ENCODE measurements at places on chromosomes 12 and 14.

GRCh38 chr12:41556176-41556575 lies 368.1 kb downstream of the PDZRN4 start:
- DNase-seq, result no peak

- no peak for DNase-seq
These were observed 56.3 kb downstream of the SPPL3 start for GRCh38 chr12:120847814-120848213.

GRCh38 chr14:39641224-39641623 lies 209.0 kb upstream of the FBXO33 start:
- DNase-seq, result no peak

DNA sequence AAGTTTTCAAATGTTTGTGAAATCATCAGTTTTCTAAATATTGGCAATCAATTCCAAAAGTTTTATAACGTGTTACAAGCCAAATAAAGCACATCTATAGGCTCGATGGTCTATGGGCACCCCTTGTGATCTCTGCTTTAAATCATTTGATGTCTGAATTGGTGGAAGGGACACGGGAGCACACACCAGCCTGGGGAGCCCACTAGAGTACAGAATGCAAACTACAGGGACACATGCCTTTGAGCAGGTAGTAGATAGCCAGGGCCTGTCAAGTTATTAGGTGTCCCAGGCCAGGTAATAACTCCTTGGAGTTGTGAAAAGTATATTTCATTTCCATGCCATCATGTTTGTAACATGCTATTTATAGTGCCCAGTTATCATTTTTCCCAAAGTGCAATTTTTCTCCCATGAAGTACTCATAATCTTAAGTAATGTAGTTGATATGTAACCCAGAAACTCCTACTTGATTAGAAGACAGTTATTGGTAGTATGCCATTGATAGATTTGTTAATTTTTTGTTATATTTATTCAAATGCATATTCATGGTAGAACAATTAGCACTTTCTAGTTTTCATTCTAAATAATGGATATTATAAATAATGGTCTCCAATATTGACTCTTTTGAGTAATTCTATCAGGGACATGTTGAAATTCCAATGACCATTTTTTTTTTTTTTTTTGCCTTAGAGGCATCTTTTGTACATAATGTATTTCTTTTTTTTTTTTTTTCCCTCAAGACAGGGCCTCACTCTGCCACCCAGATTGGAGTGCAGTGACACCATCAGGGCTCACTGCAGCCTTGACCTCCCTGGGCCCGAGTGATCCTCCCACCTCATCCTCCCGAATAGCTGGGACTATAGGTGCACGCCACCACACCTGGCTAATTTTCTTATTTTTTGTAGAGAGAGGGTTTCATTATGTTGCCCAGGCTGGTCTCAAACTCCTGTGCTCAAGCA lies 96.9 kb upstream of the FGD4 start:
- no peak for DNase-seq

DNA sequence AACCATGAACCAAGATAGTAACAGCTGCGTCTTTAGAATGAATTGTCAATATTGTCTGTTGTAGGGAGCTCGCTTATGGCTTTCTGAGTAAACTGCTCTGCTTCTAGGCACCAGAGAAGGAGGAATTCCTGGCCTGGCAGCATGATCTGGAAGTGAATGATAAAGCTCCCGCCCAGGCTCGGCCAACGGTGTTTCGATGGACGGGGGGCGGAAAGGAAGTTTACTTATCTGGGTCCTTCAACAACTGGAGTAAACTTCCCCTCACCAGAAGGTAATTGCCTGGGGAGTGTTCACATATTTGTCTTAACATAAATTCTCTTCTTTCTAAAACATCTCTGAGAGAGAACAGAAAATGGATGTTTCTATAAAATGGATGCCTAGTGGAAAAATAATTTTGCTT lies 4.3 kb downstream of the PRKAB1 start:
- DNase-seq, result no peak

GRCh38 chr12:131220331-131220685 lies 266.6 kb downstream of the ADGRD1 start:
- no peak for DNase-seq

DNA sequence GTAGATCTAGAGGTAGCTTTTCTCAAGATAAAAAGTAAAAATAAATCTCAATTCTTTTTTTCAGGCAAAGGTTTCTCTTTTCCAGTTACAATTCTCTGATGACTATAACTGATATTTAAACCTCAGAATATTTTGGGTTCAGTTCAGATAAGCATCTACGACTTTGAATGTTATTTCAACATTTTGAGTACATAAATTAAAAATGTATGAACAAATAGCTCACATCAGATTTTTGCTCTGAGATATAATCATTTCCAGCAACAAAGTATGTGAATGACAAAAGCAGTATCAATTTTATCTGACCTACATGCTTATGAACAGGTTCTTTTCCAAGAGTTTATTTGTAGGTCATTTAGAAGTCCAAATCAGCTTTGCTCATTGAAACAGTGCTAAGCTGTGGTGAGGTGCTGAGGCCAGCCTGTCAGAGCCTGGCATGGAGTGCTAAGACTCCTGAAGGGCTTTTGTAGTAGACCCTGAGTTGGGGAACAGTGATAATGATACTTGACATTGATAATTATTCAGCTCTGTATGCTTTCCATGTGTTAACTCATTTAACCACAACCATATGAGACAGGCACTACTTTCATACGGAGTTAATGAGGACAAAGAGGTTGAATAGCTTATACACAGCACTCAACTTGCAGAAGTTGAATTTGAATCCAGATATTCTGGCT lies 205.0 kb upstream of the DCN start:
- DNase-seq, result no peak

DNA sequence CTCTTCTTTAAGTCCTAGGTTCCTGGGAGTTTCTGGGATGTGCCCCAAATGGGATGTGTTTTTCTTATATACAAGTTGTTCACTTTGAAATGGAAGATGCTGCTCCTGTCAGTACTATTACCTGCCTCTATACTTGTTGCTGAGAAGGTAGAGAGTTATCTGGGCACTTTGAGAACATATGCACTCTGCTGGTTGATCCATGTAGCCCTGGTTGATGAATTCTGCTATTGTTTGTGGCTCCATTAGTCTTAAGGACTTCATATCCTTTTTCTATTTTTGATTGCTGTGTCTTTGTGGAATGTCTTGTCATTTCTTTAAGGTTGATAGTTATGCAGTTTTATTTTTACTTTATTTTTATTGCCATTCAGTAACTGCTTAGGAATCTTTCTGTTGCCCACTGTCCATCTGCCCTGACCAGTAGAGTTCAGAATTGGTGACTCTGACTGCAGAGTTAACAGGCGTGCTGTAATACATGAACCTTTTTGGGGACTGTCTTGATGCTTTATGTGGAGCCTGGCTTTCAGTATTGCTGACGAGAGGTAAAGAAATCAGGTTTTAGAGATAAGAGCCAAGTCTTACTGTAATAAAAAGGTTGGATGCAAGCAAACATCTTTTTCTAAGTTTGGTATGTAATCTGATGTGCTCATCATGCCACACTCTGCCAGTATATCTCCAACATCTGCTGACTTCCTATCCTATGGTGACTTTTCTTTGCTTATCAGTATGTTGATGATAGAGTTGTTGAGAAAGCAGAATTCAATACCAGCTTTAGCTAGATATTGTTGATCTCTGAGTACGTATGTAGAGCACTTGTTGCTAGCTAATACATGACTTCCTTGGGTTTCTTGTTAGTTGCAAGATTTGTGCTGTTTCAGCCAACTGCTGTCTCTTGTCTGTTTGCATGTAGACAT lies 1.6 kb downstream of the GMPR2 start:
- DNase-seq, result no peak

DNA sequence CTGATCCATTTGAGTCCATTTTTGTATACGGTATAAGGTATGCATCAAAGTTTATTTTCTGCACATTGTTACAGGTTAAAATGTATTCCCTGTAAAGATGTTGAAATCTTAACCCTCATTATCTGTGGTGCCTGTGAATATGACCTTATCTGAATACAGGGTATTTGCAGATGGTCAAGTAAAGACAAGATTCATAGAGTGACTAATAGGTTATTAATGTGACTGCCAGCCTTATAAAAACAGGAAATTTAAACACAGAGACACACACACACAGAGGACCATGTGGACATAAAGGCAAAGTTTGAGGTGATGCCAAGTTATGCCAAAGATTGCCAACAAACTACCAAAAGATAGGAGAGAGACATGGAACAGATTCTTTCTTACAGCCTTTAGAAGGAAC lies 347.2 kb upstream of the DCN start:
- DNase-seq, result no peak

DNA sequence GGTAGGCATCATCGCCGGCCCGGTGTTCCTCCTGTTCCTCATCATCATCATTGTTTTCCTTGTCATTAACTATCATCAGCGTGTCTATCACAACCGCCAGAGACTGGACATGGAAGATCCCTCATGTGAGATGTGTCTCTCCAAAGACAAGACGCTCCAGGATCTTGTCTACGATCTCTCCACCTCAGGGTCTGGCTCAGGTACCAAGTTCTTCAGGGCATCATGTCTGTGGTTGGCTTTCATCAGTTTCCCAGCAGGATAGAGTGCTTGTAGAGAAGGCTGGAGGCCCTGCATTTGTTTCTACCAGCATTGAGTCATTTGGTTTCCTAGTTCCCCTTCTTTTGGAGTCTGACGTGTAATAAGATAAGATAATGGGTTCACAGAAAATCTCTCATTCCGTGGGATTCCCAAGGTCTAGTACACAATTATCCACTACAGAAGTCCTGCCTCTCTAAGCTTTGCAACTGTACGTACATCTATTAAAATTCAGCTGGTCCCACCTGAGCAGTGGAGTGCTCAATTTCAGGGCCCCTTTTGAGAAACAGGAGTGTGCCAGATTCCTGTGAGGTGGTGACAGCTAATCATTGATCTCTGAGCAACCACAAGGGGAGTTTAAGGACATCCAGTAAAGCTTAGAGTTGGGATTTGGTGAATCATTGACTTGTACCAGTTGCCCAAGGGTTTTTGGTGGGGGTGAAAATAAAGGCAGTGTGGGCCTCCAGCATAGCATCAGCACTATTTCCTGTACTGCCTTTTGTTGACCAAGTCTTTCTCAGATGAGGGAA lies 25.1 kb downstream of the ACVR1B start:
- no peak for DNase-seq

DNA sequence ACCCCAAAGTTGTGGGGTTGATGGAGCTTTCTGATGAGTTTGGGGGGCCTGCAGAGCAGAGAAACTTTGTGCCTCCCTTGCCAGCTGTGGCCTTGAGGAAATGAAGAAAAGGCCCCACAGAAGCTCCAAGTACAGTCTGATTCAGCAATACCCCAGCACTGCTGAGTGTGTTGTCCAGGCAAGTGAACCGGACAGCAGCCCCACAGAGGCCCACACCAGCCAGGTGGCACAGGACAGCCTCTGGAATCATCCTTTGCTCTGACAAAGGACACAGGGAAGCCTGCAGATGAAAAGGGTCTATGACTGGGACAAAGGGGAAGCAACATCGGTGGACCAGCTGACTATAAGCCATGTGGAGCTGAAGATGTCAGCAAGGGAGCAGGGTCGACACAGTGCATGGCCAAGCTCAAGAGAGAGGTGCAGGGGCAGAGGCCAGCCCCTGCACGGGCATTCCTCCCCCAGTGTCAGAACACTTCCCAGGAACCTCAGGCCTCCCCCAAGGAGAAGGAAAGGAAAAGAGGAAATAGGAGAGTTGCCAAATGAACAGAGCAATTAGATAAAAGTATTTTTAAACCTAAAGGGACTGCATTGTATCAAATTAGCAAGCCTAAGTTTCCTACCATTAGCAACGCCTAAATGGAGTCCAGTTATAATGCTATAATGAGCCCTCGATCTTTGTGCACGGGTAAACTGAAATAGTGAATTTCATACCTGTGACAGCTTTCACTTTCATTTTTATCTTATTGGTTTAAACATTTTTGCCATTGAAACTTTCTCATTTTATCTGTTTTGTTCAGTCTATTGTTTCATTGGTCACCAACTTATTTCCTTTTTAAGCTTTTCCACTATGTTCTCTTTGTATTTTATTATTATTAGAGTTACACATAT lies 46.3 kb upstream of the PTGDR start:
- no peak for DNase-seq

- DNase-seq, result no peak
These were observed 33.1 kb upstream of the MMP17 start for GRCh38 chr12:131795064-131795463.

GRCh38 chr12:85663631-85664030 lies 172.6 kb downstream of the RASSF9 start:
- no peak for DNase-seq

- no peak for DNase-seq
These were observed 24.0 kb upstream of the IRF2BPL start for GRCh38 chr14:77052281-77053044.

DNA sequence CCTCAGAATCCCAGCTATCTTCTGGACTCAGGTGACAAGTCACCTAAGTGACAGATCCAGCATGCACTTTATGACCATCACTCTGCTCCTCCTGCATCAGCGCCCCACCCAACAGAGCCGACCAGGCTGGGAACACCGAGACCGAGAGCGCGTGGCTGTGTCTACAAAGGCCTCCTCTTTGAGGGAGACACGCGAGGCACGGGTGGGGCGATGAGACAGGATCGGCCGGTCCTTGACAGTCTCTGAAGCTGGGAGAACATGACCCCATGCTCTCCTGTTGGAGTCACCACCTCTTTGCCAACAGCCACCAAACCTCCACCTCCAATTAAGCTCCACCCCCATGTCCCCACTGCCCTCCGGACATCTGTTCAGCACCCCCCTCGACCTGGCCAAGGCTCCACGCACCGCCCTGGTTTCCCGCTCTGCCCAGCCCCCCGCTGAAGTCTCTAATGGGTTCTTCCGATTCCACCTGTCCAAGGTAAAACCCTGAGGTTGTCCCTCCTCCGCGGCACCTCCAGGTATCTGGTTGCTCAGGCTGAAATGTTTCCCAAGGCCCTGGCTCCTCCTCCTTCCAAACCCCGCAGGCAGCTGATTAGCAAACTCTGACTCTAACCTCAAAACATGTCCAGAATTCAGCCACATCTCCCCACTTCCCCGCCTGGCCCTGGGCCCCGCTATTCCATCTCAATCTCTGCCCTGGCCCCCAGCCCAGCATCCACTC lies 31.5 kb downstream of the HSP90AA1 start:
- DNase-seq, result no peak

DNA sequence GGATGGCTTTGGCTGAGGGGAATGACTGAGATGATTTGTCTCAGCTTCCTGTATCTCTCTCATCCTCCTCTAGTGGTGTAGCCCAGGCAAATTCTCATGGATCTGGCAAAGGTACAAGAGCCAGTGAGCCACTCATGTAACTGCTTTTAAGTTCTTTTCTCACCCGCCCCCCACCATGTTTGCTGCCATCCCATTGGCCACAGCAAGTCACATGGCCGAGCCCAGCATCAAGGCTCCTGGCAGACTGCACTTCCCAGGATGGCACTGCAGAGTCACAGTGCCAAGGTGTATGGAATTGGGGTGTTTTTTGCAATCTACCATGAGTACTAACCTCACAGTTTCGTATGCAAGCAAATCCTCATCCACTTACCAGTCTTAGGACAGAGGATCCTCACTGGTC lies 50.9 kb downstream of the CHST11 start:
- no peak for DNase-seq

GRCh38 chr14:20803223-20803622 lies 579 bp upstream of the RNASE1 start:
- DNase-seq, result no peak
